Hepatocyte (in vitro differentiated cells): ENCODE measurements at places on chromosomes 3 and 15. TPM values are rescaled to one million over a fixed set of nuclear protein-coding genes. Genes with fewer than 3 reads are reported as not detected.

The DLEC1 gene
- polyA plus RNA-seq, result 1.5 and 1.6 TPM in 2 replicates

The LRTM1 gene
- polyA plus RNA-seq, result 0.23 TPM in 1 of 2 replicates, not detected in the other

The PLCD1 gene
- polyA plus RNA-seq, result 21.7 and 24.8 TPM in 2 replicates

The PLCL2 gene
- polyA plus RNA-seq, result 3.2 and 4.9 TPM in 2 replicates

The KNG1 gene
- polyA plus RNA-seq, result 32.3 and 57.4 TPM in 2 replicates

The HEMK1 gene
- 21.8 and 27.2 TPM in 2 replicates for polyA plus RNA-seq

The LMAN1L gene
- polyA plus RNA-seq, result not detected in 2 replicates

The ATP2C1 gene
- polyA plus RNA-seq, result 31.5 and 33.4 TPM in 2 replicates

DNA sequence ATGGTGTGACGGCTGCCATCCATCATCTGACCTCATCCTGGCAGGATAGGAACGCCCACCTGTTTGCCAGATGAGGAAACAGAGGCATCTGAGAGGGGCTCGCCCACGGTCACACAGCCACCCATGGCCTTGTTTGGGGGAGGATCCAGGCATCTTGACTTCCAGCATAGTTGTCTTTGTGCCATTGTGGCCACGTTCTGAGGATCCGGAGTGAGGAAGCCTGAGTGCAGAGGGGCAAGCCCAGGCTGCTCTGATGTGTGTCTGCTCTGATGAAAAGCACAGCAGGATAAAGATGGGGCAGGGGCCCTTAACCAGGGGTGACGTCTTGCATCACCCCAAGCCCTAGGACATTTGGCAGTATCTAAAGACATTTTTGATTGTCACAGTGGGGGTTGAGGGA, 58.7 kb downstream of the FGD5 start:
- no peak for DNase-seq

GRCh38 chr3:16304061-16305010, 39.3 kb downstream of the OXNAD1 start:
- DNase-seq, result no peak

GRCh38 chr3:191721990-191722389, 261.0 kb downstream of the PYDC2 start:
- peak; percentile 24 for DNase-seq

DNA sequence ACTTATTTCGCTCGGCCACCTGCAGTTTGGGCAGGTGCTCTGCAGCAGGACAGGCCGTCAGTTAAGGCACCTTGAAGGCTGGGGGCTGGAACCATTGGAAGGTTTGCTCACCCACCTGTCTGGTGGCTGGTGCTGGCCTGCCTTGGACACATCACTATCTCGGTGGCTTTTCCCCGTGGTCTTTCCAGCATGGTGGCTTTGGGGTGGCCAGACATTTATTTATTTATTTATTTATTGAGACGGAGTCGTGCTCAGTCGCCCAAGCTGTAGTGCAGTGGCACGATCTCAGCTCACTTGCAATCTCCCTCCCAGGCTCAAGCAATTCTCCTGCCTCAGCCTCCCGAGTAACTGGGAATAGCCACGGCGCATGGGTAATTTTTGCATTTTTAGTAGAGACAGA, 11.7 kb downstream of the ISG20 start:
- no peak for DNase-seq

GRCh38 chr3:106540743-106541142, 671.9 kb upstream of the CBLB start:
- DNase-seq, result no peak

DNA sequence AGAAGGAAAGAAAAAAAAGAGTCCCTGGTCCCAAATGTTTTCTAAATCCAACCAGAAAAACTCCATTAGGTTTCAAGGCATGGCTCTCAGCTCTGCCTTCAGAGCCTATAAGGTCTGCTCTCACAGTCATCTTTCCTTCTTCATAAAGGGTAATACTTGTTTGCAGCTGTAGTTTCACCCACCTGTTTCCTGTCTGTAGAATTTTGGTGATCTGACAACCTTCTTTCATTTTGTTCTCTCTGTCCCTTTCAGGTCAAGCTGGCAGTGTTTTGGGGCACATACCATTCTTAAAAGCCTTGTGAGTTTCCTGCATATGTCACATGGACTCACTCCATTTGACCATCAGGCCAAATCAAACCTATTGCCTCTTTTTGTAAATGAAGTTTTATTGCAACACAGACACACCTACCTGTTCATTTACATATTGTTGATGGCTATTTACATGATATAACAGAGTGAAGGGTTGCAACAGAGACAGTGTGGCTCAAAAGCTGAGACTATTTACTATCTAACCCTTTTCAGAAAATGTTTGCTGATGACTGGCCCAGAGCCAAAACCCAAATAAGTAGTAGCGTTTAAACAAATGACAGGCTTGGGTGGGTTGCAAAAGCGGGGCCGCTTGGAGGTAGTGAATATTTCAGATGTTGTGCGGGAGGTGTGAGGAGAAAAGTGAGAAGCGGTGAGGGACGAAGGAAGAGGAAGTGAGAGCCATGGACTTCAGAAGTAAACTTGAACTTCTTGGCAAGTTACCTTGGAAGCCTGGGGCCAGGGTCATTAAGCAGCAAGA, 292.7 kb upstream of the PROK2 start:
- DNase-seq, result no peak

DNA sequence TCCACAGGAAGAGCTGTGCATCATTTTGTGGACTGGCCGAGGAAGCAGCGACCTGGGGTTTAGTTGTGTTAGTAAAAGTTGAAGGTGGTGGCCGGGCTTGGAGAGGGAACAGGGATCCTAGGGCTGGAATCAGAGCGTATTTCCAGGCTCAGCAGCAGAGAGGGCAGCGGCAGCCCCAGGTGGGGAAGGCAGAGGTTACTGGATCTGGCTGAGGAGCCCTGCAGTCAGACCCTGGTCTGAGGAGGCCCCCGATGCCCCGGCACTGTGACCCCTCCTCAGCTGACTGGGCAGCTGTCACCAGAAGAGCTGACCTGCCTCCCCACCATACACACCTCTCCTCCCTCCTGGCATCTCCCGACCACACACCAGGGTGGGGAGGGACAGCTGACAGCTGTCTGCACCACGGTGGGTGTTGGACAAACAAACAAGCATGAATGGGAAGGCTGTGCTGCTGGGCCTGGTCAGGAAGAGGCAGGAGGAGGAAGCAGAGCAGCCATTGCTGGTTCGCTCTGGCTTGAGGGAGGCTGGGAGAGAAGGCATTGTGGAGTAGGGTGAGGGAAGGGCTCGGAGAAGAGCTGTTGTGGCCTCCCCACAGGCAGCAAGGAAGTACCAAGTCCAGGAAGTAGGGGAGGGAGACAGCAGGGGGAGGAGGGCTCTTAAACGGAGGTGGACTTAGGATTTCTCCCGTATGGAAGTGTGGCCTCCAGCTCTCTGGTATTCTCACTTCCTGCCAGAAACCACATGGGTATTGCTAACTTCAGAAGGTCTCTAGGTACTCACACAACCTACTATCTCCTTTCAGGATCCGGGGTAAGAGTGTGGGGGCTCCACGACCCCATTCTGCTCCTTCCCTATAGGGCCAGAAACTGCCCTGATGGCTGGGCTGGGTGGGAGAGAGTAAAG, 49.5 kb upstream of the HACD2 start:
- DNase-seq, result no peak

- DNase-seq, result peak; percentile 19
Measured at GRCh38 chr15:56886363-56886931, 32.0 kb upstream of the TCF12 start.

- no peak for DNase-seq
Measured at GRCh38 chr3:192866804-192867203, 50.9 kb downstream of the MB21D2 start.

DNA sequence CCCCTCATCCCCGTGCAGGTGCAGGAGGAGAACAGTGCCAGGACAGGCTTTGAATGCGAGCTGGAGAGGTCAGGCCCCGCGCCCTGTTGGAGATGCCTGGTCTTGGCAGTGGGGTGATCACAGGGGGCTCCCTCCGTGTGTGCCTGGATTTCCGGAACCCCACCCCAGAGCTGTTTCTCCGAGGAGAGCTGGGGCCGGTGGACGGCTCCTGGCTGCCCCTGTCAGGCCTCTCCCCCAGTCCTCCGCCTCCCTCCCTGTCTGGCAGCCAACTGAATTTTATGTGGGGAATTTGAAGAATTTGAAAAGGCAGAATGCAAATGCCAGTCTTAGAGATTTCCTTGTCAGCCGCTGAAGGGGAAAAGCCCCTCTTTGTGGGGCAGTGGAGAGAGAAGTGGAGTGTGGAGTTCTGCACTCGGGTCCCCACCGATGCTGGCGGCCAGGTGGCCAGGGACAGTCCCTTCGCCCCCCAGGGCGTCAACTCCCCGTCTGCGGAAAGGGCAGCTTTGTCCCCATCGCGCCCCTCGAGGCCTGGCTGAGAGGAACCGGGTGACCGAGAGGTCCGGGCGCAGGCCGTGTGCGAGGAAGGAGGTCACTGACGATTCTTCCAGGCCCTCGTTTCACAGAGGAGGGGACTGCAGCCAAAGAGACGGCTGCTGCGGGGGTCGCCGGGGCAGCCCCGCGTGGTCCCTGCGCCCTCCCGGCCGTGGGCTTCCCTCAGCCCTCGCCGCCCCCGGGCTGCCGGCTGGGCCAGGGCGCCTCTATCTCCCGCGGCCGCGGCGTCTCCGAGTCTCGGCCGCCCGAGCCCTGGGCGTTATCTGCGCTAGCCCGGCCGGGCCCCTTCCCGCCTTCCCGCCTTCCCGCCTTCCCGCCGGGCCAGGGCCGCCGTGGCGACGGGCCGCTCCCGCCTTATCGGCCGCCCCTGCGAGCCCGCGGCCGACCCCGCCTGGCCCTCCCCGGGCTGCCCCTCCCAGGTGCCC, 56.0 kb upstream of the LCTL start:
- peak; percentile 46 for DNase-seq

DNA sequence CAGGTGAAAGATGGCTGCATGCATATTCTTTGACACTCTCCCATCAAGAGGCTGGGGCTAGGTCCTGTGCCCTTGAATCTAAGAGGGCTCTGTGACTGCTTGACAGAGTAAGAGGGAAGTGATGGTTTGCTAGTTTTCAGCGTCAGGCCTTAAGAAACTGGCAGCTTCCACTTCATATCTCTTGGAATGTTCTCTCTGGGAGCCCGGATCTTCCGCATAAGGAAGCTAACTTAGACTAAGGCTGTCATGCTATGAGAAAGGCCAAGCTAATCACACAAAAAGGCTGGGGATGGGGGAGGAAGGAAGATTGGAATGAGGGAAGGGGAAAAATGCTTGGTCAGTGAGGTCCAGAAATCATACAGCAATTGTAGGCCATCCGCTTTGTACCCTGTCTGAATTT, 50.0 kb downstream of the MB21D2 start:
- DNase-seq, result no peak

GRCh38 chr3:141933421-141934300, 57.2 kb downstream of the ATP1B3 start:
- DNase-seq, result no peak

- DNase-seq, result no peak
Measured at GRCh38 chr3:150898046-150898754, 7.0 kb downstream of the MINDY4B start.

DNA sequence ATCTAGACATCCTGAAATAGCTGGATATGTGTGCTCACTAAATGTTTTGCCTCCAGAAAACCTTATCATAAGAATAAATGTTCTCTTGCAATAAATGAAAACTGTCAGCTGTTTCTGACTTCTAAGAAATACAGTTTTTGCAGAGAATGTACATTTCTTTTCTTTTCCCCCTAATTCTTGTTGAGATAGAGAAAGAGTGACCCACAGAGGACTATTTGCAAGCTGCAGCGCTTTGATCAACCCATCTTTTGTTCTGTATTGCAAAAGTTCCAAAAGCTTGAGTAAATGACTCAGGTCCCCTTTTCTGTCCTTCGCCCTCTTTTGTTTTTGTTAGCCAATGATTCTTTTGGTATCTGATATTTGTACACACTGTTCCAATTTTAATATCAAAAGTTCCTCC, 141.9 kb downstream of the BBX start:
- no peak for DNase-seq

DNA sequence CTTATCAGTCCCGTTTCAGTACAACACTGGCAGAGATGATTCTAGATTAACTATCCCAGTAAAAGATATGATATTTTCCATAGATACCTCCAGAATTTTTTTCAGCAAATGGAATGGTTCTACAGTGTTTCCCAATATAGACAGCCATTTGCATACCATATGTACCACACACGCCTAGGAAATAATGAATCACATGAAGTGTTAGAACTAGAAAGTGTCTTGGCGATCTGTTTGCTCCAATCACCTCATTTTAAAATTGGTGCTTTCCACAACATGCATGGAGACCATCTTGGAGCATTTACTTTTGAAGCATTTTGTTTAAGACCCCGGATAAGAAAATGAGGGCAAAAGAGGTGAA, 2.0 kb downstream of the C2CD4A start:
- DNase-seq, result no peak

- DNase-seq, result no peak
Measured at GRCh38 chr3:55204417-55204816, 276.6 kb upstream of the LRTM1 start.
